ENCODE measurements at places on chromosomes 3 and 15. TPM values are rescaled to one million over a fixed set of nuclear protein-coding genes. Genes with fewer than 3 reads are reported as not detected.
A peak's percentile ranks its signal among the peaks of the same experiment; 100 is the strongest.

Gene CMSS1
- total RNA-seq = 48.7 TPM

DNA sequence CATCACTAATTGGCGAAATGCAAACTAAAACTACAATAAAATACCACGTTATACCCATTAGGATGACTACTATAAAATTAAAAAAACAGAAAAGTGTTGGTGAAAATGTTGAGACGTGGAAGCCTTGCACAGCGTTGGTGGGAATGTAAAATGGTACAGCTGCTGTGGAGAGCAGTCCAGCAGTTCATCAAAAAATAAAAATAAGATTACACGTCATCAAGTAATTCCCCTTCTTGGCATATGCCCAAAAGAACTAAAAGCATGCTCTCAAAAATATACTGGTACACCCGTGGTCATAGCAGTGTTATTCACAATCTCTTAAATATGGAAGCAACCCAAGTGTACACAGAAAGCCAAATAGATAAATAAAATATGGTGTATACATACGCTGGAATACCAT lies 71.8 kb upstream of the NDN start:
- H3K4me3 ChIP-seq = no peak overlapping the region
- no peaks in the 10 kb centered on the region for H3K36me3 ChIP-seq
- H3K27ac ChIP-seq = no peak overlapping the region
- no peaks in the 10 kb centered on the region for H3K4me1 ChIP-seq

DNA sequence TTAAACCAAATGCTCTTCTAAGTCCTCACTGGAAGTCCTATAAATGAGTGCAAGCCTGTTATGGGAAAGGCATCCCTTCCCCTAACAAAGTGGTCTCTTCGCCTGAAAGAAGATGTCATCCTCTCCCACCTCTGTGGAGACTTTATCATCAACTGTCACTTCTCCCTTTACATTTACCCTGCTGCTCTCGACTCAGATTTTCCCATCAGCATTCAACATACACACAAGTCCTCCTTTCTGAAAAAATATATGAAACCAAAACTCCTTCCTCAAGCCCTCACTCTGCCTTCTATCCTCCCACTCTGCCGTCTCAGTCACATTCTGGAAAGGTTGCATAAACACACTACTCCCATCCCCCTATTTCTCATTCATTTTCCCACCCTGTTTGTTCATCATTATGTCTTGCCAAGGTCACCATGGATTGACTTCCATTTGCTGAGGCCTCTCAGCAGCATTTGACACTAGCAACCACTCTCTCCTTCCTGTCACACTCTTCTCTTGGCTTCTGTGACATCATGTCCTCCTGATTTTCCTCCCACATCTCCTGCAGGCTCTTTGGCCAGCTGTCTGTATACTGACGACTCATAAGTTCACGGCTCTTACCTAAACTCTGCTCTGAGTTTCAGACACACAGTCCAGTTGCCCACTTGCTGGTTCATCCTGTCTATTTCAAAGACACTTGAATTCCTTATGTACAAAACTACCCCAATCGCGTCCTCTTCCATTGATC lies 70.3 kb upstream of the SMAD3 start:
- H3K4me3 ChIP-seq = no peak overlapping the region
- no peaks in the 10 kb centered on the region for H3K36me3 ChIP-seq

Gene CKMT1A
- total RNA-seq = 0.13 TPM

DNA sequence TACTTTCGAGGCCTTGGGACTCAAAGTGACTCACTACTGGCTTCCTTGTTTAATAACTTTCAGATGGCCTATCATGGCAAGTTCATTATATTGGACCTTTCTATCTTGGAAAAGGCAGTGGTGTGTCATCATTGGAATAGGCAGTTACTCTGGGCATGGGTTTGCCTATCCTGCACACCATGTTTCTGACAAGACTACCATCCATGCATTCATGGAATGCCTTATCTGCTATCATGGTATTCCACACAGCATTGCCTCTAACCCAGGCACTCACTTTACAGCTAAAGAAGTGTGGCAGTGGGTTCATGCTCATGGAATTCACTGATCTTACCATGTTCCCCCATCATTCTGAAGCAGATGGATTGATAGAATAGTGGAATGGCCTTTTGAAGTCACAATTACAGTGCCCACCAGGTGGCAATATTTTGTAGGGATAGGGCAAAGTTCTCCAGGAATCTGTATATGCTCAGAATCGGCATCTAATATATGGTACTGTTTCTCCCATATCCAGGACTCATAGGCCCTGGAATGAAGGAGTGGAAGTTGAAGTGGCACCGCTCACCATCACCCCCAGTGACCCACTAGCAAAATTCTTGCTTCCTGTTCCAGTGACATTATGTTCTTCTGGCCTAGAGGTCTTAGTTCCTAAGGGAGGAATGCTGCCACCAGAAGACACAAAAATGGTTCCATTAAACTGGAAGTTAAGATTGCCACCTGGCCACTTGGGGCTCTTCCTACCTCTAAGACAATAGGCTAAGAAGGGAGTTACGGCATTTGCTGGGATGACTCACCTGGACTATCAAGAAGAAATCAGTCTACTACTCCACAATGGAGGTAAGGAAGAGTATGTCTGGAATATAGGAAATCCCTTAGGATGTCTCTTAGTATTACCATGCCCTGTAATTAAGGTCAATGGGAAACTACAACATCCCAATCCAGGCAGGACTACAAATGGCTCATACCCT lies 1161.4 kb downstream of the SI start:
- no peak overlapping the region for H3K4me3 ChIP-seq
- DNase-seq = peak; percentile 6
- no peak overlapping the region for H3K27ac ChIP-seq

DNA sequence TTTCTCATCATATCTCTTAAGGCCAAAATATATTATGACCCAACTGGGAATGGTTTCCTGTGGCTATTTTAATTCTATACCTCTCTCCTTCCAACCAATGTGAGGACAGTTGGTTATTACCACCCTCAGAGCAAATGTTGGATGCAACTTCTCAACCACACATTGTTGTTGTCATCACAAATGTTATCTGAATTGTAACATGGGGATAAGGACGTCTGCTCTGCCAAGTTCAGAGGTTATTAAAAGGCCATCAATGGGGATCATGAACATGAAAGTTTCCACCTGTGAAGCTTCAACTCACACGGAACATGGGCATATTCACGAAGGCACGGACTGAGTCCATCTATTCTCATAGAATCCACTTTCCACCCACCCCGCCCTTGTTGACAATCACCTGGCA lies 46.8 kb downstream of the MB21D2 start:
- no peak for DNase-seq
- H3K27me3 ChIP-seq = no peaks in the 10 kb centered on the region
- H3K36me3 ChIP-seq = no peaks in the 10 kb centered on the region
- no peak overlapping the region for H3K4me3 ChIP-seq
- peaks cover 11% of the 10 kb centered on the region for H3K4me1 ChIP-seq

- H3K4me1 ChIP-seq = no peaks in the 10 kb centered on the region
- H3K27me3 ChIP-seq = no peaks in the 10 kb centered on the region
- H3K27ac ChIP-seq = no peak overlapping the region
Observed at GRCh38 chr15:38991701-38992100, 427.1 kb upstream of the RASGRP1 start.

- no peak overlapping the region for H3K4me3 ChIP-seq
- H3K27ac ChIP-seq = no peak overlapping the region
- H3K27me3 ChIP-seq = no peaks in the 10 kb centered on the region
- H3K36me3 ChIP-seq = no peaks in the 10 kb centered on the region
- peaks cover 25% of the 10 kb centered on the region for H3K4me1 ChIP-seq
Observed at GRCh38 chr3:57779666-57780065, 23.6 kb downstream of the SLMAP start.

DNA sequence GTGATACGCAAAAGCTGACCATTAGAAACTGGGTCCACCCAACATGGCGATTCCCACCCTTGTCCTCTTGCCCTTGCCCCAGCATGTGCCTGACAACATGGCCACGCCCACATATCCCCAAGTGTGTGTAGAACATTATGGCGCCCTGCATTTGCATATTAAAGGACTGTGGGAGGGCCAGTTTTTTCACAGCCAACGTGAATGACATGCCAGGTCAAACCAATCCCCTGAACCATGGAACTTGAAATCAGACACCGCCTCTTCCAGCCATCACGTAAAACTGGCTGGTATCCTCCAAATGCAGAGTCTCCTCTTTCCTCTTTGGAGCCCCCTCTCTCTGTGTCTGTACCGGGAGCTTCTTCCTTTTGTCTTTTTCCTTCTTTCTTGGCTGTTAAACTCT lies 156.7 kb upstream of the EPHA6 start:
- H3K27me3 ChIP-seq = no peaks in the 10 kb centered on the region
- no peaks in the 10 kb centered on the region for H3K4me1 ChIP-seq
- no peaks in the 10 kb centered on the region for H3K36me3 ChIP-seq
- no peak overlapping the region for H3K4me3 ChIP-seq
- DNase-seq = no peak

GRCh38 chr3:158471639-158472294 lies 99.2 kb upstream of the MLF1 start:
- H3K4me1 ChIP-seq = peaks cover 18% of the 10 kb centered on the region
- no peak overlapping the region for H3K27ac ChIP-seq

- DNase-seq = no peak
- no peaks in the 10 kb centered on the region for H3K36me3 ChIP-seq
- H3K27ac ChIP-seq = no peak overlapping the region
Observed at GRCh38 chr3:105691633-105692032, 177.2 kb downstream of the CBLB start.

DNA sequence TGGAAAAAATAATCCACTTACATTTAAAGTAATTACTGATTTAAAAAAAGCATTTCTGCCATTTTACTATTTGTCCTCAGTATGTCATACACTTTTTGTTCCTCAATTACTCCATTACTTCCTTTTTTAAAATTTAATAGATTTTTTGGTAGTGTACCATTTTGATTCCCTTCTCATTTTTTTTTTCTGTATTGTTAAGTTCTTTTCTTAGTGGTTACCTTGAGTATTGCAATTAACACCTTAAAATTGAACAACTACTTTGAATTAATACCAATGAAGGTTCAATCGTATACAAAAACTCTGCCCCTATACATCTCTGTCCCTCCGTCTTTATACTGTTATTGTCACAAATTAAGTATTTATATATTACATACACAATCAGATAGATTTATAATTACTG lies 240.6 kb upstream of the LMCD1 start:
- H3K4me1 ChIP-seq = no peaks in the 10 kb centered on the region
- no peaks in the 10 kb centered on the region for H3K27me3 ChIP-seq
- no peak for DNase-seq
- no peak overlapping the region for H3K4me3 ChIP-seq

Gene CP
- 42.6 TPM for total RNA-seq

Gene GOLGA8K
- total RNA-seq = not detected

DNA sequence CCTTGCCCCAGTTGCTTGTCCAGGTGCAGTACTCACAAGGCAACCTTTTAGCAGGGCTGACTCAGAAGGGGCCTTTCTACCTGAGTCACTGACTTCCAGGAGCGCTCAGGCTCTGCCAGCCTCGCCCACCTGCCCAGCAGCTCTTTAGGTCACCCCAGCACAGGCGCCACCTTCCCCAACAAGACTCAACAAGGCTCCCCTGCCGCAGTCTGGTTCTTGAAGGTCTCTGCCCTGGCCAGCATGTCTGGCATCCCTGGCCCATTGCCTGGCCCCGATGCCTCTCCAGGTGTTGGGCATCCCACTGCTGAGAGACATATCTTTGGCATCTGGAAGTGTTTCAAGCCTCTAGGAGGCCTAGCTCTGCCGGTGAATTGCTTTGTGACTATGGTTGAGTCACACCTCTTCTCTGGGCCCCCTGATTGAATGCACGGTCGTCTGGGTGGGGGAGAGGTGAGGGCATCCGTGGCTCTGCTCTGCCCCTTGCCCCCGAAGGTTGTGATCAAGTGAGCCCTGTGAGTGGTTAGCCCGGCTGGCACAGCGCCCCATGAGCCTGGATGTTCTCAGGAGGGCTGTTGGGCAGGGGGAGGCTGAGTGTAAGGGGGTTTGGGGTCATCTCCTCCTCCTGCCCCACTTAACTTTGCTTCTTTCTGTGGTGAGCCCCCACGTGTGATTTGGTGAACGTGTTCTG lies 21.6 kb downstream of the SNX33 start:
- H3K36me3 ChIP-seq = no peaks in the 10 kb centered on the region
- H3K27ac ChIP-seq = no peak overlapping the region
- H3K27me3 ChIP-seq = peaks cover 2% of the 10 kb centered on the region
- peaks cover 53% of the 10 kb centered on the region for H3K4me1 ChIP-seq

Gene ST8SIA2
- not detected for total RNA-seq

- no peaks in the 10 kb centered on the region for H3K4me1 ChIP-seq
- H3K27ac ChIP-seq = no peak overlapping the region
- H3K36me3 ChIP-seq = no peaks in the 10 kb centered on the region
- H3K27me3 ChIP-seq = no peaks in the 10 kb centered on the region
- no peak overlapping the region for H3K4me3 ChIP-seq
Observed at GRCh38 chr3:103308921-103309320, 874.1 kb downstream of the ZPLD1 start.

Gene ARGFX
- total RNA-seq = not detected

- peaks cover 22% of the 10 kb centered on the region for H3K4me1 ChIP-seq
- DNase-seq = no peak
- peaks cover 5% of the 10 kb centered on the region for H3K27me3 ChIP-seq
- H3K27ac ChIP-seq = no peak overlapping the region
- H3K4me3 ChIP-seq = no peak overlapping the region
Observed at GRCh38 chr15:98966091-98966787, 41.4 kb downstream of the PGPEP1L start.

DNA sequence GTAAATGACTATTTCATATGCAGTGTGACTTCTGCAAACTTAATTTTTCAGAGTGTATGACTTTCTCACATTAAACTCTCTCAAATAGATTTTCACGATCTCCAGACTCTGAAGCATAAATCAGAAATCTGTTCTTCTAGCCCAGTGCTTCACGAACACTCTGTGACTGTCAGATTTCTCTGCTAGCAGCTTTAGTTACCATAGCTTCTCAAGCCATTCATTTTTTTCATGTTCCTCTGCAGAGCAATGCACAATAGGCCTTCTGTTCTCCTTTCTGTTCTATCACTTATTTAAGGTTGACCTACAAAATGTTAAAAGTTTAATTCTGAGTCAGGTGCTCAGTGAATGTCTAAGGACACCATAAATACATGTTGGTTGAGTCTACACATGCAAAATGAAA lies 1102.2 kb downstream of the TUSC7 start:
- H3K4me1 ChIP-seq = no peaks in the 10 kb centered on the region
- H3K36me3 ChIP-seq = no peaks in the 10 kb centered on the region
- H3K4me3 ChIP-seq = no peak overlapping the region
- no peak for DNase-seq
- no peak overlapping the region for H3K27ac ChIP-seq

- no peaks in the 10 kb centered on the region for H3K36me3 ChIP-seq
- no peaks in the 10 kb centered on the region for H3K4me1 ChIP-seq
- no peaks in the 10 kb centered on the region for H3K27me3 ChIP-seq
- H3K27ac ChIP-seq = no peak overlapping the region
Observed at GRCh38 chr3:62481962-62482361, 108.6 kb upstream of the FEZF2 start.

Gene CGNL1
- total RNA-seq = 15.6 TPM

DNA sequence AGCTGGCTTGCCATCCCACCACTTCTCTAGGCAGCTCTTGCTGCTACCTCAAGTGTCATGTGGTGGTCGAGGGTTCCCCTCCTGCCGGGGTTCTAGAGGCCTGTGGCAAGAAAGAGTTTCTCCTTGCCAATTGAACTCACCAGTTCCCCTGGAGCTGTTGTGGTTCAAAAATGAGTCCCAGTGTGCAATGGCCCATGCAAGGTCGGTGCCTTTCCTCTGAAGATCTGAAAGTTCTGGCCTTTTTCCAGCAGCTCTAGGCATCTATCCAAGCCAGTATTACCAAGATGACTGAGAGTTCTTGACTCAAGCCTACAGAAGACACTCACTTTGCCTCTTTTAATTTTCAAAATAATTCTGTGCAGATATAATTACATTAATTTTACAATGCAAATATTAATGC lies 163.6 kb downstream of the KCNMB2 start:
- no peak overlapping the region for H3K4me3 ChIP-seq
- H3K27ac ChIP-seq = no peak overlapping the region
- no peaks in the 10 kb centered on the region for H3K4me1 ChIP-seq
- no peaks in the 10 kb centered on the region for H3K36me3 ChIP-seq
